ENCODE measurements at places on chromosomes 1 and 21.

DNA sequence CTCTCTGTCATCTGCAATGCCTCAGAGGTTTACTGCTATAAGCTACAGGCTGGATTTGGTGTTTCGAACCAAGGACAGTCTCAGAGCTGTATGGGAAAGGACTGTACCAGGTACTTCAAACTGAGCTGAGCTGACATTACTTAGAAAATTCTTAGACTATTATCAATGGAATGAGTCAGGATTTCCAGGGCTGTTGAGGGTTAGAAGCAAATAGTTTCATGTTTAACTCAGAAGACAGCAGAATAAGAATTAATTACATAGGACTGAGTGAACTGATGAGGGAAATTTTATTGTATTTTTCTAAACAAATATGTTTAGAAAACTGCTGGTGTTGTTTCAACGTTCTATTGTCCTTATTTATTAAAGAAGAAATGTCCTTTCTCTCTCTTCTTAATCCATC lies 74.3 kb upstream of the CAPZB start:
- DNase-seq = no peak

DNA sequence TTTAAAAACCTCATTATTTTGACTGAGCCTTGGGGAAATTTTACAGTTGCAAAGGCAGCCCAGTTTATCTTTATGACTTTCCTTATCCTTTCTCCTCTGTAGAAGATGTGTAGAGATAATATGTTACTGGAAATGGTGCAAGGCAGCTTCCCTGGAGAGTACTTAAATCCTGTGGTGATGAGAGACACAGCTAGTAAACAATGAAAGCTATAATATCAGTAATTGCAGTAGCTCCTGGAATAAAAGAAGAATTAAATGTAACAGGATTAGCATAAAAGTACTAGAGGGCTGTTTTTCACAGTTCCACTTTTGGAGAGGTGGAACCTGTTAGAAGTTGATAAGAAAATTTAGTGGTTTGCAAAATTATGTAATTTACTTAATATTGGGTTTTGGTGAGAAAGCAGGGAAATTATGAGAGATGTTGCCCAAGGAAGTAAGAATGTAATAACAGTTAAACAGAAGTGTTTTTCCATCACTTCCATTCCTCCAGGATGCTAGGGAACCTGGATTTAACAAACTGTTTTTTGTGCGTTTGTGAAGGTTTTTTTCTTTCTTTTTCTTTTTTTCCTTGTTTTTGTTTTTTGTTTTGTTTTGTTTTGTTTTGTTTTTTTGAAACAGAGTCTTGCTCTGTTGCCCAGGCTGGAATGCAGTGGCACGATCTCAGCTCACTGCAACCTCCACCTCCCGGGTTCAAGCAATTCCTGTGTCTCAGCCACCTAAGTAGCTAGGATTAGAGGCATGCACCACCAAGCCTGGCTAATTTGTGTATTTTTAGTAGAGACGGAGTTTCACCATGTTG lies 15.7 kb upstream of the EDEM3 start:
- DNase-seq = no peak

- peak; percentile 60 for DNase-seq
Measured at GRCh38 chr1:55375617-55376258, 160.6 kb upstream of the USP24 start.

GRCh38 chr1:220552672-220553260 lies 24.8 kb downstream of the MARK1 start:
- DNase-seq = no peak

DNA sequence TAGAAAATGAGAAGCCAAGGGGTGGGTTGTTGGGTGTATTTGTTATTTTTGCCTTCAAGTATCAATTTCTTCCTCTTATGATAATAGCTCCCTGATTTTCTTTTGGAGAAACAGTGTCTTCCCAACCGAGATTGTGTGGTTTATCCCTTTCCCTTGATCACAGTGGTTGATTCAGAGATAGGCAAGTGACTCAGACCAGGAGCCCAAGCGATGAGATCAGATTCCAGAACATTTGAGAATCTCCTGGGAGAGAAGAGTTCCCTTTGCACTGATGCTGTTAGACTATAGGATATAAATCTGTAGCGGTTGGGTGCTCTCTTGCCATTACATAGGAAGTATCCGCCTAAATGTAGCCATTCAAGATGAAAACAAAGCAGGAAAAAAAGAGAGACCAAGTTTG lies 90.1 kb upstream of the WDR26 start:
- DNase-seq = no peak

DNA sequence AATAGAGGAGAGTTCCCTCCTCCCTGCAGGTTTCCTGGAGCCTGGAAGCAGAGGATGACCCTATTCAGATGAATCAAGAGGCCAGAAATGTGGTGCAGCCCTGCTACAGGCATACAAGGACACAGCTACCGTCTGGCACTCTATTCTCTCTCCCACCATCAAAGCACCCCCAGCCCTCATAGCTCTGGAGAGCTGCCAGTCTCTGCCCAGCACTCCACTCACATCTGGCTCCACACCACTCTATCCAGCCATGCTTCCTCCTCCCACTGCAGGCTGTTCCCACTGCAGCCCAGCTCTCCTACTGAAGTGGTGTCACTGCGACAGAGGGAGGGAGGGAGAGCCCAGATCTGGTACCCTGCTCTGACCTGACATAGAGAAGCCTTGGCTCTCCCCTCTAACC lies 18.4 kb downstream of the SYT2 start:
- no peak for DNase-seq

DNA sequence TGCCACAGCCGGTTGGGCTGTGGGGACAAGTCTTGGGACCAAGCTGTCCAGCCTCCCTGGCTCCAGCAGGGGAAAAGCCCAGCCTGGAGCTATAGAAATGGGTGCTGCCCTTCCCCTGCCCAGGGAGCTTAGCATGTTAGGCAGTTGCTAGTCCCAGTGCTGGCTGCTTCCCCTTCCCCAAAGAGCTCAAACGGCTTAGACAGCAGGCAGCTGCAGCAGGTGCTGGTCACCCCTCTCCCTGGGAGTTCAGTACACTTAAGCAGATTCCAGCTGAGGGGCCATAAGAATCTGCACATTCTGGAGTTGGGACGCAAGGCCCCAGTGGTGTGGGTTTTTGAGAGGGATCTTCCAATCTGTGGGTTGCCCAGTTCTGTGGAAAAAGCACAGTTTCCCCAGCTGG lies 11.1 kb upstream of the REG4 start:
- DNase-seq = no peak

All from neural crest cell (in vitro differentiated cells).